ENCODE measurements at places on chromosomes 2 and 18.

DNA sequence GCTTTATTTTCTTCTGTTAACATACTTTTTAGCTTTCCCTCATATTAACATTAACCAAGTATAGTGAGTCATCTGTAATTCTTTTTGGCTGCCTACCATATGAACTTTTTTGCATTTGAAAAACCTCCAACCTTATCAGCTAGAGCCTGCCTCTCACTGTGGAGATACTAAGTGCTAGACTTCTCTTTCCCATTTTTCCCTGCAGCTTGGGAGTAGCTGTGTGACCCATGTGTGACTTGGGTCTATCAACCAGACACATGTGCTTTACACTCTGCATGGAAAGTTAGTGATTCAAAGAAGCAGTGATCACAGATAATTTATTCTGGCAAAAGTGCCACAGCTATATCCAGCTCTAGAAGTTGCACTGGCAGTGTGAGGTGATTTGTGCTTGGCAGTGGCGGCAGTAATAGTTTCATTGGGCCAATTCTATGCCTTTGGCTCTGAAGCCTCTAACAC, 36.3 kb downstream of the PREPL start:
- DNase-seq, result no peak

- DNase-seq, result no peak
Measured at GRCh38 chr2:99775585-99775984, 285.8 kb upstream of the REV1 start.

GRCh38 chr2:210428393-210429179, 48.0 kb downstream of the LANCL1 start:
- no peak for DNase-seq

GRCh38 chr2:31475692-31476091, 61.1 kb upstream of the XDH start:
- no peak for DNase-seq

DNA sequence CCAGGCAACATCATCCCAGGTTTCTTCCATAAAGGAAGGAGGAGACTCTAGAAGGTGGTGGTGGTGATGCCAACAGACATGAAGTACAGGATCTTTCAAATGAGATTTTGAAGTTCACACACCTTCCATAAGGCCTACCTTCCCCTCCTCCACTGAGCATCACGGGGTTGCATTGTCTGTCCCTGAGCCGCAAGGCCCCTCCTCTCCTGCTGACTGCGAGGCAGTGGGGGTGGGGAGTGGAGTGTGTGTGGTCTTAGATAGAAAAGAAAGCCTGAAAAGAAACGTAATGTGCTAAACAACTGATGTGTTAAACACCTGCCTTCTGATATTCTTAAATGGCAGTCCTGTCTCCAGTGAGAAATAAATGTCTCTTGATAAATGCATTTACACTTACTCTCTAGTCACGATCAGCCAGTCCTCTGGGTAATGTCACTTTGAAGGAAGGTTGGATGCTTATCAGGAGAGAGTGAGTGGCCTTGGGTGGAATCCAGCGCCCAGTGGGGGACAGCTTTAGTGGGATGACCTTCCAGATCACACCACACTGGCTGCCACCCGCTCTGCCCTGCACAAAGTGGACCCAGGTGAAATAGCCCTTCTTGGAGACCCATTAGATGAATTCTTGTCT, 5.5 kb upstream of the SCYGR5 start:
- no peak for DNase-seq

GRCh38 chr2:231057590-231057989, 923 bp downstream of the PSMD1 start:
- no peak for DNase-seq

GRCh38 chr18:75344615-75345014, 82.9 kb downstream of the SMIM21 start:
- DNase-seq, result no peak

DNA sequence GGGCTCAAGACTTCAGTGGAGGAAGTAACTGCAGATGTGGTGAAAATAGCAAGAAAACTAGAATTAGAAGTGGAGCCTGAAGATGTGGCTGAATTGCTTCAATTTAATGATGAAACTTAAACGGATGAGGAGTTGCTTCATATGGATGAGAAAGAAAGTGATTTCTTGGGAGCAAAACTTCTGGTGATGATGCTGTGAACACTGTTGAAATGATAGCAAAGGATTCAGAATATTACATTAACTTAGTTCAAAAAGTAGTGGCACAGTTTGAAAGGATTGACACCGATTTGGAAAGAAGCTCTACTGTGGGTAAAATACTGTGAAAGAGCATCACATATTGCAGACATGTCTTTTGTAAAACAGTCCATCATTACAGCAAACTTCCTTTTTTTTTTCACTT, 638.0 kb downstream of the NYAP2 start:
- DNase-seq, result no peak

- DNase-seq, result no peak
Measured at GRCh38 chr2:239361311-239361642, 39.5 kb downstream of the HDAC4 start.

- DNase-seq, result peak; percentile 54
Measured at GRCh38 chr2:37550190-37550589, 121.3 kb downstream of the CDC42EP3 start.

GRCh38 chr18:9449600-9450414, 25.5 kb upstream of the RALBP1 start:
- DNase-seq, result no peak

- no peak for DNase-seq
Measured at GRCh38 chr2:195505701-195506100, 151.3 kb upstream of the SLC39A10 start.

GRCh38 chr2:179059026-179059700, 9.2 kb upstream of the CCDC141 start:
- DNase-seq, result peak; percentile 3

DNA sequence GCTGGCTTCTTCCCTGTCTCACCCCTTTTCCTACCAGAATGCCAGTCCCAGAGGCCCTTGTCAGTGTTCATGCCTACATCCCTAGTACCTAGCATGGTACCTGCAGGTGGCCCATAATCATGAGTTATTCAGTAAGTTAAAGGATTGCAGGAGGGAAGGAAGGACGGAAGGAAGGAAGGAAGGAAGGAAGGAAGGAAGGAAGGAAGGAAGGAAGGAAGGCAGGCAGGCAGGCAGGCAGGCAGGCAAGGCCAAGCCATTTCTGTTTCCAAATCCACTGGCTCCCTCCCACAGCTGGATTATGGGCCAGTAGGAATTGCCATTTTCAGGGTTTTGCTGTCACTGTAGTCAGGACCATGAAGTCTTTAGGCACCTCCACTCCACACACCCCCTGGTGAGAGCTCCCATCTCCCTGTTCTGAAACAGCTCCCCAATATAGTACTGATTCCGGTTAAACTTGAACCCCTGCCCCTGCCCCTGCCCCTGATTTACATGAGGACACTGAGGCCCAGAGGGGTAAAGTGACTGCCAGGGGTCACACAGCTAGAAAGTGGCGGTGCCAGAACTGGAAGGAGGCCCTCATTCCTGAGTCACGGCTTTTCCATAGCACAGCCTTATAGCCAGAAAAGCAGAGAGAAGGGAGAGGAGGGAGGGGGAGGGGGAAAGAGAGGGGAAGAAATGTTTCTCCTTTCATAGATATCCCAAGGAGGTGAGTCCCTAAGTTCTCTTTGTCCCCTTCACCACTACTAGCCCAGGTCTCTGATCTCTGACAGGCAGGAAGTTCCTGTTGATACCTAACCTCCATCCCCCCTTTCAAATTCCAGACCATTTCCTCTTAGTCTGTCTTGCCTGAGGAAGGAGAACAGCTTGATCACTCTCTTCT, 12.2 kb upstream of the TNS1 start:
- no peak for DNase-seq

GRCh38 chr18:52289392-52289791, 50.6 kb upstream of the DCC start:
- DNase-seq, result no peak

- DNase-seq, result no peak
Measured at GRCh38 chr2:24209389-24210105, 34.7 kb downstream of the FAM228A start.

GRCh38 chr2:224039080-224039769, at the start of gene SERPINE2:
Gene SERPINE2, minus strand, starts transcription at chr2:224039286. Its CDS starts 37,386 bp downstream, at chr2:224001900.
- DNase-seq, result no peak

DNA sequence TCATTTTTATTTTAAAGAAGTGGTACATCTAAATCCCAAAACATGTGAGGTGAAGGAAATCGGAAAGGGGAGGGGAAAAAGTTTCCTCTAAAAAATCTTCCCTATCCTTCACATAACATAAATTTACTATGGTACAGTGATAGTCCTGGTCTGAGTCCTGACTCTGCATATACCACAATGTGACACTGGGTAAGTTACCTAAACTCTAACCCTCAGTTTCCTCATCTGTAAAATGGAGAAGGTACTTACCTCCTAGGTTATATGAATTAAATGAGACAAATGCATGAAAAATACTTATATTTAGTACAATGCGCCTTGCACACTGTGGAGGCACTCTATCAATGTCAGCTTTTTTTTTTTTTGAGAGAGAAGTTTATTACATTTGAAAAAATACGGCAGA, 42.3 kb downstream of the TRAK2 start:
- no peak for DNase-seq

DNA sequence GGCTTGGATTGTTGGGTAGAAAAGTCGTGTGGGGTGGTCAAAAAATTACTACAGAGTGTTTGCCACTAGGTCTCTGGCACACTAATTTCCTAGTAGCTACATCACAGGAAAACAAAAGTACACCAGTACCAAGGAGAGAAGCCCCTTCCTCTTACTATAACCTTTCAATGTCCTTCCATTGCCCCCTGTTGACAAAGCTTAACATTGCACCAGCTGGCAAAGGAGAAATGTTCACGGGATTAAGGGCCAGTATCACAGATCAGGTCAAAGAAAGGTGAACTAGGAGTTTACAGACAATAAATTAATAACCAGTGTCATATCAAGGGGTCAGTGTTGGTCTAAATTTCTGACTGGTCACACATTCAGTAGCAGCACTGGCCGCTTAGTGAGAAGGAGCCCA, 1139.6 kb upstream of the FAM98A start:
- no peak for DNase-seq

GRCh38 chr2:30404319-30405259, 42.5 kb upstream of the LCLAT1 start:
- no peak for DNase-seq

DNA sequence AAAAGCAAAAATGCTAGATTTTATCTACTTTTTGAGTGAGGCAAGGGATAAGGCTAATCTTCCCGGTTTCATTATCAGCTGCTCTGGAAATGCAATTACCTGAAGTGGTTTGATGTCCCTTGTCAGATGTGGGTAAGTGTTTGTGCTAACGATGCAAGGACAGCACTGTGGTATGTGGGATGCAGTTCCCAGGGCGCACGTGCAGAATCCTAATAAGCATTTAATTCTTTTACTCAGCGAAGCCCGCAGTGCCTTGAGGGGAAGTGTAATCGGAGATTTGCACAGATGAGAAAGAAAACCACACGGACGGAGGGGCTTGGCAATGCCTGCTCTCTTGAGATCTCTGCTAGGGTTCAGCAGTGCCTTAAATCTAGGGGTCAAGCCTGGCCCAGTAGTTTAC, 108.5 kb upstream of the LYPD6 start:
- no peak for DNase-seq

DNA sequence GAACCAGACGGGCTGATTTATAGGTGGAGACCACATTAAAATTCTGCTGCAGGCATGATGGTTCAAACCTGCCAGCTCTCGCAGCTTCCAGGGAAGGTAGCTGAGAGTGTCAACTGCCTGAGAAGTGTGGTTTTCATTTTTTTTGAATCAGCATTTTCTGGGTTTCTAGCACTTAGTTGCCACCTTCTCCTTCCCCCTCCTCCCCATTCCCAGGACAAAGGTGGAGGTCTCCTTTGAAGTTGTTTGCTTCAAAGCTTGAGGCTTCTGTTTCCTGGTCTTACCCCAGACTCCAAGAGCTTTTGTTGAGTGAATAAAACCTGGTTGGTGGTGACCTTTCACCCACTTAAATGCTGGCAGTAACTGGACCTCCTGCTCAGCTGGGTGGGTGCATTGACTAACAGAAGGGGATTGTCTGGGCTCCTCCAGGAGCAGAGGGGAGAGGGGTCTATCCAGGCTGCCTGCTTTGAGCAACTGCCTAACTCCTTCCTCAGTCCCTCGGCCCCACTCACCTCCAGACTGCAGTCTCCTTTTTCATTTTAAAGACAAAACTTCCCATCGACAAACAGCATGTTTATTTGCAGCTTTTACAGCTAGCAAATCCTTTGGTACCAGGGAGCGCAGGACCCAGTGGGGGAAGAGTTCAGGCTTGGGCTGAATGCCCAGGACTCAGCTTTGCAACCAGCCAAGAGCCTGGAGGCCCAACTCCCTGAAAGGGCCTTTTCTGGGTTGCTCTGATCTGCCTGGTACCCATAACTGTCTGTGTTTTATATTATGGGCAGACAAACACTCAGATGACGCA, 3.5 kb downstream of the RHOB start:
- DNase-seq, result no peak

GRCh38 chr2:239444626-239445577, 44.1 kb upstream of the HDAC4 start:
- DNase-seq, result no peak

- DNase-seq, result no peak
Measured at GRCh38 chr2:234674781-234675201, 177.9 kb upstream of the ARL4C start.

- peak; percentile 7 for DNase-seq
Measured at GRCh38 chr2:121529439-121530211, 1.1 kb upstream of the RNU4ATAC start.

- DNase-seq, result peak; percentile 38
Measured at GRCh38 chr2:127389778-127390435, 2.1 kb upstream of the MAP3K2 start.

DNA sequence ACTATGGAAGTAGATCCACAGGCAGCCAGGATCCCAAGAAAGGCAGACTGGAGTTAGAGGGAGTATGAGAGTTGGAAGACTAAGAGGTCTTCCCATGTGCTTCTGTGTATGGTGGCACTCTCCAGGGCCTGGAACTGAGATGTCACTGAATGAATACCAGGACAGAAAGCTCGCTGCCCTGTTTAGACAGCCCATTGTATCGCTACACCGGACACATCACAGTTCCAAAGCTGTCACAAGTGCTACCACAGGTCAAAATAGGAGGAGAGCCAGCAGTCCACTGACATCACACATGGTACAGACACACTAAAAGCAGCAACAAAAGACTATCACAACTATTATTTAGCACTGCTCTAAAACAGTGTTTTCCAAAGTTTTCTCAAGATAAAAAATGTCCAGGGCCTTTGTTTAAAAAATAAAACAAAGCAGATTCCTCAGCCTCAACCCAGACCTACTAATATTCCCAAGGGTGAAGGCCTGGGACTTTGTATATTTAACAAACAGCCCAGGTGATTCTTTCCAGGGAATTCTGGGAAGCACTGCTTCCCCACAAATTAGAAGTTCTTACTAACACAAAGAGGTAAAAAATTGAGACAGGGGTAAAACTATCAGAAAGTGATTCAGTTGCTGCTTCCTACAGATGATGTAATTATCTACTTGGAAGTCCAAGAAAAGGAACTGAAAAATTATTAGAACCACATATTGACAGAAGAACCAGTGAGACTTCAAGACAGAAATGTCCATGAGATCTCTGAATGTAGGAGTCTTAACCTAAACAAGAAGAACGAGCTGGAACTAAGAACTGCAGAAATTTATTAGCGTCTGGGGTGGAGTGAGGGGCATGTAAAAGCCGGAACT, 116.0 kb downstream of the DTNB start:
- DNase-seq, result peak; percentile 68

Measured in suppressor macrophage treated with lipopolysaccharide for 4 hours (primary cell).